ENCODE measurements at places on chromosomes 16 and 17.

GRCh38 chr17:40931311-40931710 is 6.1 kb downstream of the KRT23 start:
- no peak for DNase-seq

DNA sequence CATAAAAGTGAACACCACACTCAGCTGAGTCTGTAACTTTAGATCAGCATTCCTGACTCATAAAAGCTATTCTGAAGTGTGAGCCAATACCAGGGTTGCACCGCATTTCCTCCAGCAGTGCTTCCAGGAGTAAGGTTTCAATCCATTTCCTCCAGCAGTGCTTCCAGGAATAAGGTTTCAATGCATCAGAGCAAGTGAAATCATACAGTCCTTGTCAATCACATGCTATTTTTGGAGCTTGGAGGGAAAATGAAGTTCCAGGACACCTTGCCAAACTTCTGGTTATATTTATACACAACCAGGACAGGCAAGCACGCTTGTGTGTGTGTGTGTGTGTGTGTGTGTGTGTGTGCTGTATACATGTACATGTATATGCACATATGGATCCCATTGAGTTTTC is 327.6 kb downstream of the GRIN2A start:
- no peak for DNase-seq

DNA sequence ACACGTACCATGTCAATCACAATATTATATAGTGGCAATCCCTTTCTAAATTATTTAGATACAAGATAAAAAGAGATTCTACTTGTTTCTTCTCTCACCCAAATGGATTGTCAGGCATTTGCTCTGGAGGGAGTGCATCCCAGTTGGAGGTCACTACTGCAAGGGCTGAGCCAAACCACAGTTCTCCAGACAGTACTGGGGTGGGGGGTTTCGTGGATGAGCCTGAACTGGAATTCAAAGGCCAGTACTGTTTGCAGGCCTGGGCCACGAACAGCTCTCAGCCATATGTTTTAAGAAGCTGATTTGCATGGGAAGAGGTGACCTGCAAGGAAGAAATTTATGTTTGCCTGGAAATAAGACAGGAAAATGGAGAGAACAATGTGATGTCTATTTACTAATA is 314.9 kb downstream of the PMP22 start:
- DNase-seq: no peak

GRCh38 chr17:32896647-32897258 is 19.8 kb upstream of the MYO1D start:
- DNase-seq: no peak

GRCh38 chr17:16040710-16041251 is 41.2 kb downstream of the TTC19 start:
- no peak for DNase-seq

DNA sequence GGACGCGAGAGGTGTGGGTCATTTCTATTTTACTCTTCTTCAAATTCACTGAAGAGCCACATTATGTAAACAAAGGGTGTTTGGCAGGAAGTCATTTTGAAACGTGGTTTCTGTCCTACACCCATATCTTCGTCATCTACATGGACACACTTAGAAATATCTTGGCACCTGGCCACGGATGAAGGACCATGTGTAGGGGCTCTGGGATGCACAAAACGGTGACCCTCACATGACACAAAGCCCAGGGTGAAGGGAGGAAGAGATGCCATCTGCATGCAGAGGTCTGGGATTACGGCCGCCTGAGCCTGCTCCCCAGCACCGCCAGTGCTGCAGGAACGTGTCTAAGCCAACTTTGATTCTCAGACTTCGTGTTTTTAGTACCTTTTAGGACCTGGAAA is 130.2 kb upstream of the CHMP6 start:
- no peak for DNase-seq

DNA sequence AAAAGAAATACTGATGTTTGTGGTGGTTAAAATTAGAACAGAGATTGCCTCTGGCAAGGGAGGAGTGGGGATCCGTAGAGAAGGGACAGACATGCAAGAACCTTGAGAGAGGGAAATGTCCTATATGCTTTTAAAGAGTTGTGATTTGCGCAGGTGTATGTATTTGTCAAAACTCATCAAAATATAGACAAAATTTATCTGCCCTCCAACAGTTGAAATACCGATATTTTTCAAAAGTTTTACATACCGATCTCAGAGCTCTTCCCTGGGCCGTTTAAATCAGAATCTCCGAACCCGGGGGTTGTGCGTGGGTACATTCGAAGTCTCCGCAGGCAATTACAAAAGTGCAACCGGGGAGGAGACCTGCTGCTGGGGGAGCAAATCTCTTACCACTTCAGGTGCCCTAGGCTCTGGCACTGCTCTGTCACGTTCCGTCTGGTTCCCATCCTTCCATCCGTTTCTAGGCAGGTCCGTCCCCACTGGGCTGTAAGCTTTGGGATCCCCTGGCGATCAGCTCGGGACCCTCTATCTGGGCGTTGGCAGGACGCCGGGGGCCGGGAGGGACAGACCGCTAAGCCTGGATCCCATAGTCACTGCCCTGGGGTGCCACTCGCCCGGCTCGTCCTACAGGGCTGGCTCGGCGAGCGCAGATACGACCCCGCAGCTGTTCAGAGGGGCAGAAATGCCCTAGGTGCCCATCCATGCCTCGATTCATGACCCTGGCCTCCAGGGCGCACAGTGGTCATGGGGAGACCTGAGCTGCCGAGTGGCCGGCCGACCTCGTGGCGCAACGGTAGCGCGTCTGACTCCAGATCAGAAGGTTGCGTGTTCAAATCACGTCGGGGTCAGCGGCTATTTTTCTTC is 4.2 kb downstream of the BORCS6 start:
- DNase-seq: peak; percentile 92

Measured in dorsolateral prefrontal cortex (tissue), 122 donors.